ENCODE measurements at places on chromosomes 11 and 22.

- no peak for DNase-seq
Measured at GRCh38 chr22:17866127-17866526, 91.9 kb upstream of the BID start.

DNA sequence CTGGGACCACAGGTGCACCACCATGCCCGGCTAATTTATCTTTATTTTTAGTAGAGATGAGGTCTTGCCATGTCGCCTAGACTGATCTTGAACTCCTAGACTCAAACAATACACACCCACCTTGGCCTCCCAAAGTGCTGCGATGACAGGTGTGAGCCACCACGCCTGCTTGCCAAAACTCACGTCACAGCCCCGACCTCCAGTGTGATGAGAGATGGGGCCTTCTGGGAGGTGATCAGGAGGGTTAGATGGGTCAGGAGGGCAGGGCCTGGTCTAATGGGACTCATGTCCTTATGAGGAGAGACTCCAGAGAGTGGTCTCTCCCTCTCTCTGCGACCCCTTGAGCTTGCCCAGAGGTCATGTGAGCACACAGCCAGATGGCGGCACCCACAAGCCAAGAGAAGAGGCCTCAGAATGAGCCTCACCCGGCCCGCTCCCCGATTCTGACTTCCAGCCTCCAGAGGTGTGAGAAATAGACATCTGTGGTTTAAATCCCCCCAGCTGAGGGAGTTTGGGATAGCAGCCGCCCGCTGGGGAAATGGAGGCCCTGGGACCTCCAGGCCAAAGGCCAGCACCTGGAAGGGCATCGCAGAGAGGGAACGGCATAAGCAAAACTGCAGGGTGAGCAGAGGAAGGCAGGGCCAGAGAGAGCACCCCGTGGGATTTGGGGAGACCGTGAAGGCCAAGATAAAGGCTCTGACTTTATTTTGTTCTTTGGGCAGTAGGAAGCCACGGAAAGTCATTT, 24.1 kb upstream of the GAL start:
- no peak for DNase-seq

DNA sequence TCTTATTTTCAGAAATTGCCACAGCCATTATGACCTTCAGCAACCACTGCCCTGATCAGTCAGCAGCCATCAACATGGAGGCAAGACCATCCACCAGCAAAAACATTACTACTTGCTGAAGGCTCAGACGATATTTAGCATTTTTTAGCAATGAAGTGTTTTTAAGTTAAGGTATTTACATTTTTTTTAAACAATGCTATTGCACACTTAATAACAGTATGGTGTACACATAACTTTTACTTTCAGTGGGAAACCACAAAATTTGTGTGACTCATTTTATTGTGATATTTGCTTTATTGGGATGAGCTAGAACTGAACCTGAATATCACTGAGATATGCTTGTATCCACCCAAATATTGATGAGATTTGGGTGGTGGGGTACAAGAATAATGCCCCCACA, 110.9 kb downstream of the TSPAN18 start:
- no peak for DNase-seq

DNA sequence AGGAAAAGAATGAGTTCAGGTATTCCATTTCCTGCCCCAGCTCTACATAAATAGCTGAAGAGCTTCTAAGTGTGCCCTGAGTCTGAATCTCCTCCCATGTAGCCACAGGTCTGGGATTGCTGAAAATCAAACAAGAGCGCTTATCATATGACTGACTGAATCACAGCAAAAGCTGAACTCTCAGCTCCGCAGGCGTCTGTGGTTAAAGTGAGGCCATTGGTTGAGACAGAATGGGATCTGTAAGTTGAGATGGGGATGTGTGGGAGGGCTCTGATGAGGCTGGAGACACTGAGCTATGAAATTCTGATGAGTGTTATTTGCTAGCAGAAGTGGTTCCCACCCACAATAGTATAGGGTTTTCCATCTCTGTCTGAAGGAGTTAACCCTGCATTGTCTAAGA, 637.0 kb downstream of the OPCML start:
- DNase-seq, result no peak

DNA sequence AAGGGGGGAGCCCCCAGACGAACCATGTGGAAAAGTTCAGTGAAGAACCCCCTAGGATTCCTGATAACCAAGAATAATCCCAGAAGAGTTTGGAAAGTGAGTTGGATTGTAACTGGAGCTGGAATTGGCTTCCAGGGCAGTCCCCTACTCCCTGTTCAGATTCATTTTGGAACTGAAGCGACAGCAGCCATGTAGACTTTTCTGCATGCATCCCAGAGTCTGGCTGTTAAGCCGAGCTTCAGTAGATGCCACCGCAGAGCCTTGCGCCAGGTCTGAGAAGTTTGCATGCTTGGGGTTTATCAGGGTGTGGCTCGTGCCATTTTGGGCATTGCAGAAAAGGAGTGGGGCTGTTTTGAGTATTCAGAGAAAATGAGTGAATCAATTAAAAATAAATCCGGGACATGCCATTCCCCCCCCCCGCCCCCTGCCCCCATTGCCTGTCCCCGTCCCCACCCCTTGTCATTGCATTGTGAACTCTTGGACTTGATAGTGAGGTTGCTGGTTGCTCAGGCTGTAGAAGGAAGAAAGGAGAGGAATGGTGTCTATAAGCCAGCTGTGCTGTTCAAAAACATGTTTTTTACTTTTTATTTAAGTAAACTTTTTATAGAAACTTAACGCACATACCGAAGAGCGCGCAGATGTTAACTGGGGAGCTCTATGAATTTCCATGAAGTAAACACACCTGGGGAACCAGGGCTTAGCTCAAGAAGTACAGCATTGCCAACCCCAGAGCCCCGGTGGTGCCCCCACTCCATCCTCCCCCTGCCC, 71.2 kb downstream of the LDLRAD3 start:
- DNase-seq, result no peak

DNA sequence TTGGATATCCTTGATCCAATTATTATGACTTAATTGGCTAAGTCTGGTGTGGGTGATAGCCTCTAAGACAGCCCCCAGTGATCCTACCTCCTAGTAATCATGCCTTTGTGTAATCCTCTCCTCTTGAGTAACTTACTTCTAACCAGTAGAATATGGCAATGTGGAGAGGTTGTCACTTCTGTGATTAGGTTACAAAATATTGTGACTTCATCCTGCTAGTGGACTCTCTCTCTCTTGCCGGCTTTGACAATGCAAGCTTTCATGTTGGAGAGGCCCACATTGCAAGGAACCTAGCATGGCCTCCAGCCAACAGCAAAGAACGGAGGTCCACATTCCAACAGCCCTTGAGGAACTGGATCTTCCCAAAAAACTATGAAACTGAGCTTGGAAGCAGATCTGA, 19.5 kb downstream of the YPEL4 start:
- DNase-seq, result no peak

- DNase-seq, result peak; percentile 80
Measured at GRCh38 chr22:40432157-40432556, 61.8 kb downstream of the SGSM3 start.

DNA sequence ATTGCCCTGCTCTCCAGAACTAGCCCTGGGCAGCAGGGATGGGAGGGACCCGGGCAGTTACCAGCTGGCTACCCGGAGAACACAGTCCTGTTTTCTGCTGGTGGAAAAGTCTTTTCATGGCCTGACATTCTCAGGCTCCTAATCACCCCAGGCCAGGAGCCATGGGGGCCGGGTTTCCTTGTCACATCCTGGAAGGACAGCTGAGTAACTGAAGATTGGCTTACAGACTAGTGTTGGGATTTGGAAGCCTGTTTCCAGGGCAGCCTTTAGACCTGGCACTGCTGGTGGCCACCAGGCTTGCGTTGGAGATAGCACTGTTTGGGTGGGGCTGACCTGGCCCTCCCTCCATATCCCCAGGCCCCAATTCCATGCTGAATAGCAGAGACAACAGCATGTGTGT, 349.0 kb downstream of the CTTN start:
- no peak for DNase-seq

- no peak for DNase-seq
Measured at GRCh38 chr11:111460856-111461255, 51.3 kb downstream of the BTG4 start.

DNA sequence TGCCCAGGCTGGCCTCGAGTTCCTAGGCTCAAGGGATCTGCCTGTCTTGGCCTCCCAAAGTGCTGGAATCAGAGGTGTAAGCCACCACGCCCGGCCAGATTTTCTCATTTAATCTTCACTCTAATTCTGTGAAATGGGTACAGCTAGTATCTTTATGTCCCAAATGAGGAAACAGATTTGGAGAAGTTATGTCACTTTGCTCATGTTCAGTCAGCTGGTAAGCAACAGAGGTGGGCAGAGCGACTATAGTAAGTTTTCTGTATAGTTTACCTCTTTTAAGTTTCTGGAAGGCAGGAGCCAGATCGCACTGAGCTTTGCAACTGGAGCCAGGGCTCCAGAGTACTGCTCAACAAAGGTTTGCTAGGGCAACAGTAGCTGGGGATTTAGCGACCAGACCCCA, 33.2 kb downstream of the RCOR2 start:
- no peak for DNase-seq

- DNase-seq, result no peak
Measured at GRCh38 chr22:48429446-48430020, 1398.1 kb downstream of the BRD1 start.

DNA sequence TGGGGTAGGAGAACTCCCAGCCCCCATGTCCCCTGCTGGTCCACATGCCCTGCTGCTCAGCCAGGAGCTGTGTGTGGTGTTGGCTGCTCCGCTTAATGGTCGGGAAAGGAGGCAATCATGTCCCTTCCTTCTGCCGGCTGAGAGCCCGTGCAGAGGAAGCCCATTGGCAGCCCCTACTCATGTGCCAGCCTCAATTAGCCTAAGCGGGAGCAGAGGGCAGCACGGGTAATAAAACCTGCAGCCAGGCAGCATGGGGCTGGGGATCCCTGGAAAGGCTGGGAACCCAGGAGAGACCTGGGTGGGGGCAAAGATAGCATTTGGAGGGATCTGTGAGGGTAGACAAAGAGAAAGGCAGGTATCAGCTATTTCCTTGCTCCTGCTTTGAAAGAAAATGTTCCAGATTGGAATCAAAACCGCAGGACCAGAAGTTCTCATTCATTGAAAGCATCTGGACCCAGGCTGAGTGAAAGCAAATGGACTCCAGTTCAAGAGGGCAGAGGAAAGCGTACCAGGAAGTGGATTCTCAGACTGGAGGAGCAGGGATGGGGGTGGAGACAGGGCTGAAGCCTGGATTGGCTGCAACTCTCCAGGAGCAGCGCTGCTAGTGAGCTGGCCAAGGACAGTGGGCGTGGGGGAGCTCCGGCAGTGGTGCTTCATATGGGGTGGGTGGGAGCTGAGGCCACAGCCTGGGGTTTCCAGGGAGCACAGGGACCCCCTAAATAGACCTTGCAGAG, 103.4 kb upstream of the NECTIN1 start:
- DNase-seq, result peak; percentile 35

DNA sequence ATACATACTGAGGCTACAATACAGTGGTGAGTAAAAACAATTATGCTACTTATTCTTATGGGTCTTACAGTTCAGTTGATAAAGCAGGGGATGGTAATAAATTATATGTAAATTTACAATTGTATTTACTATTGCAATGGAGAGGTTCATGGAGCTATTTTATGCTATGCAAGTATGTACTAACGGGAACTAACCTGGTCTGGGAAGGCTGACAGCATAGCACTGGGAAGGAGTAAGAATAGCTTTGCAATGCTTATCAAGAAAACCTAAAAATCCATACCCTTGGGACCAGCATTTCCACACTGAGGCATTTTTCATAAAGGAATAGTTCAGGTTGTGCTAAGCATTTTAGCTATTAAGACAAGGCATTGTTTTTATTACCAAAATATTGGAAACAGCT, 700.6 kb downstream of the NELL1 start:
- DNase-seq, result no peak

DNA sequence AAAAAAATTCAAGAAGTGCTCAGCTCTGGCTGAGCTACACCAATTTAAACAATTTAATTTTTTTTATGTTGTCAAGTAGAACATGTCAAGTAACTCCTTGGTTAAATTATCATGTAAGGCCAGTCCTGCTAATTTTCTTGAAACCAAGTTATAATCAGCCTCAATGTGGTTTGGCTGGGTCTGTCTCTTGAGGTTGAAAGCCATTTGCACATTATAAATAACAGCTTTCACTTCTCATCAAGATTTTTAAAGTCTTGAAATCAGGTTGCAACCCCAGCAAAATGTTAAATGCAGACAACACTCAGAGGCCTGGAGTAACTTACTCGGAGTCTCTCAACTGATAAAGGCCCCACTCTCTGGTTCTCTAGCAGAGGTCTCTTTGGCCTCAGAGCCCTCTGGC, 324.4 kb downstream of the BRD1 start:
- no peak for DNase-seq

DNA sequence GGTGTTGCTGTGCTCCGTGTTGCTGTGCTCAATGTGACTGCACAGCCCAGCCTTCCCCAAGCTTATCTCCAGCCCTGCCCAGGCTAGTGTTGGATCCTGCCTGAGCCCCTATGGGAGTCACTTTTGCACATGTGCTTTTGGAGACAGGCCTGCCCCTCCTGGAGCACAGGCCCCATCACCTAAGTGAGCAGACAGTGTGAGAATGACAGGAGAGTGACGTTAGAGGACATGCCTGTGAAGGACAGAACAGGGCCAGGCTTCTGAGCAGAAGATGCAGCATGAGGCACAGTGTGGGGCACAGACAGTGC, 36.6 kb upstream of the SUSD2 start:
- DNase-seq, result no peak

DNA sequence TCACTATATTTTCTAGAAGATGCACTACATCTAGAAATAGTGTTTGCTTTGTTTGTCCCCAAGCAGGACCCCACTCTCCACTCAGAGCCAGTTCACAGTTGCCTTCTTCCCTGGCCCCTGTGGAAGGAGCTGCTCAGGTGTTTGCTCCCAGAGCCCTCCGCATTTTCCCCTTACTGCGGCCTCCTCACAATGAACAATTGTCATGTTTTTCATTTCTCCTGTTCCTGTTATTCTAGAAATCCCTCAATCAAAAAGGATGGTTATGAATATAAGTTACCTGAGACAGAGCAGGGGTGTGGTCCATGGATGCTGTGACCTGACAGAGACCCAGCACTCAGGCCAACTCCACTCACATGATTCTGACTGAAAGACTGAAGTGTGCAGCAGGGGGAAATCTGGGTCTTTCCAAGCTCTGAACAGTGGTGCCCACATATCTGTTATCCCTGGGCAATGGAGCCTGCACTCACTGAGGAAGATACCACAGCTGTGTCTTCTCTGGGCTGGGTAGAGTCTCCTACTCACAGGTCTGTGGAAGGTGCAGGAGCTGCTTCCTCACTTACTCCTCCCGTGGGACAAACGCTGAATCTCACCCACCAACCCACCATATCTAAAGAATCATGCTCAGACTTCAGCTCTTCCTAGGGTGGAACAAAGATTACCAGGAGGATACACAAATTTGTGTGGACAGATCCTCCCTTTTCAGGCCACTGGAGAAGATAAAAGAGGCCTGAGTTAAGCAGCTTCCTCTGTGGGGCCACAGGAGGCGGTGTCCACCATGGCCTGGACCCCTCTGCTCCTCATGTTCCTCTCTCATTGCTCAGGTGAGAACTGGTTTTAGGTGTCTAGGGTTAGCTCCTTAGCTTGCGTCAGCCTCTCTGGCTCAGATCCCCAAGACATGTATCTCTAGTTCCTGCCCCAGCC, 87.1 kb upstream of the TOP3B start:
- DNase-seq, result peak; percentile 31

DNA sequence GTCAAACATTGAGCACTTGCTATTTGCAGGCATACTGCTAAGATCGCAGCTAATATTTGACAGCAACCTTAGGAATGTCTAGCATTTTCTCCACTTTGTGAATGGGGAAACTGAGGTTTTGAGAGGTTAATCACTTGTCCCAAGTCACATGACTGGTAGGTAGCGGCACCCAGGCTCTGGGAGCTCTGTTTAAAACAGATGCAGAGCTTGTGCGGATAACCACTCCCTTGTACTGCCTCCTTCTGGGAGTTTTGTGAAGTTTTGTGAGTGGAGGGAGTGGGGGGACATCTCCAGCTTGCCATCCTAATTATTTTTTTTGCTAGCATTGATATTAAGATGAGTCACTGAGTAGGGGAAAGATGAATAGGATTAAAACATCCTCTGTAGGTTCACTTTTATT, 134.7 kb downstream of the GRIK4 start:
- DNase-seq, result no peak
